SW480 (cell line): ENCODE measurements at places on chromosomes 13 and 19.

- DNase-seq, result no peak
Observed at GRCh38 chr19:1450735-1451731, 1.1 kb downstream of the APC2 start.

DNA sequence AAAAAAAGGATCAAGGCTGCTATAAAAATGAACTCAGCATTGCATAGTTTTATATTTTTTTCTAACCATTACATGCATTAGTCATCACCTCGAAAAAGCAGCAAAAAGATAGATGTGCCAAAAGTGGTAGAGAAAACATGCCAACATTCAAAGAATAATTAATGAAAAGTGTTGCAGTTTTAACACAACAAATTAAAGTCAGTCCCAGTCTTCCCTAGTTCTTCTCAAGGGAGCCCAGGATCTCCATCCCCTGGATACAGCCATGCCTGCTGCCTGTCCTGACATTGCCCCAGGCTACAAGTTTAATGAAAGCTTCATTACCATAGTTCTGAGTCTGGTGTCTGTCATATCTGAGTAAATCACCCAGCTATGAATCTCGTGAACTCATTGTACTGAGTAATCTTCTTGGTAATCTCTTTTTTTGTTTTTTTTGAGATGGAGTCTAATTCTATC is 116.6 kb upstream of the KLF12 start:
- no peak for DNase-seq

DNA sequence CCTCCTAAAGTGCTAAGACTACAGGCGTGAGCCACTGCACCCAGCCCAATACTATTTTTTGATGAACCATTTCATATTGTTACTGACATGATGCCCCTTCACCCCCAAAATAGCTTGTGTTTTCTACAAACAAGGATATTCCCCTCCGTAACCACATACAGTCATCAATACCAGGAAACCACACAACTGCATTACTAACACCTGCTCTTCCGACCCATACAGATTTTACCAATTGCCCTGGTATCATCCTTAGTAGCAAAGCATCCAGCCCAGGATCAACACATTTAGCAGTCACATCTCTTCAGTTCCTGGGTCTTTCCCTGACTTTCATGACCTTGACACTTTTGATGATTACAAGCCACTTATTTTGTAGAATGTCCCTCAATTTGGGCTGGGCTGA is 33.6 kb downstream of the KCTD15 start:
- no peak for DNase-seq

DNA sequence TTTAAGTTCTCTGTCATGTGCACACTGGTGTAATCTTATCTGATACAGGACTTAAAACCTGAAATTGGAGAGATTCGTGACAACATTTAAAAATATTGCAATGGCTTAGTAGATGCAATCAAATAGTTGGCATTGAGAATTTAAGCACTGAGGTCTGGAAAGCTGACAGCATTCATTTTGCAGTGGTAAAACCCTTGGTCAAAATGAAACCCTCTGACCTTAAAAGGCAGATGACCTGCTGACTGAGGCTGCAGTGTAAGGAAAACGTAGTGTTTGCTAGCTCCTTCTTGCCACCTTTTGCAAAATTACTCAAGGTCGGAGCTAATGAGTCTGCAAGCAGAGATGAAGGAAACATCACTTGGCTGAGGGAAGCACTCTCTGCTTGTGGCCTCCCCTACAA is 150.6 kb downstream of the KCTD12 start:
- DNase-seq, result no peak

GRCh38 chr13:100176801-100177400 is 88.0 kb downstream of the PCCA start:
- no peak for DNase-seq

DNA sequence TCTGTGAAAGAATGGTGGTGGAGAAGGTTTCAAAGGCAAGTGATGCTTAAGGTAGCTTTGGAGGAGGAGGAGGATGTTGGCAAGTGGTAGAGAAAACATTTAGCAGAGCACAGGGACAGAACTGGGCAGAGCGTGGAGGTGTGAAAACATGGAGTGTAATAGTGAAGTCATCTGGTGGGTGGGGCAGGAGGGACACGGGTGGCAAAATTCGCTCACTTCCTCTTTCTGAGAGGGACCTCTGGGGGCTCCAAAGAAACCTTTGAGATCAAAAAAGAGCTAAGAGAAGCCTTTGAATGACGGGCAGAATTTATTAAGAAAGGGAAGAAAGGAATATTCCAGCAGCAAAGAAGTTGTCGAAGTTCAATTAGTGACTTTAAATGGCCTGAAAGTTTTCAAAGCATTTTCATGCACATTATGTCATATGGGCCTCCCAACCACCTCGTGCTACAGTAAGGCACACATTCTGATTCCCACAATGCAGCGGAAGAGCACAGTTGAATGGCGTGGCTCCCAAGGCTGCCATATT is 82.8 kb downstream of the STARD13 start:
- DNase-seq, result no peak
